ENCODE measurements at places on chromosomes 1 and 21. TPM values are rescaled to one million over a fixed set of nuclear protein-coding genes. Genes with fewer than 3 reads are reported as not detected.

DNA sequence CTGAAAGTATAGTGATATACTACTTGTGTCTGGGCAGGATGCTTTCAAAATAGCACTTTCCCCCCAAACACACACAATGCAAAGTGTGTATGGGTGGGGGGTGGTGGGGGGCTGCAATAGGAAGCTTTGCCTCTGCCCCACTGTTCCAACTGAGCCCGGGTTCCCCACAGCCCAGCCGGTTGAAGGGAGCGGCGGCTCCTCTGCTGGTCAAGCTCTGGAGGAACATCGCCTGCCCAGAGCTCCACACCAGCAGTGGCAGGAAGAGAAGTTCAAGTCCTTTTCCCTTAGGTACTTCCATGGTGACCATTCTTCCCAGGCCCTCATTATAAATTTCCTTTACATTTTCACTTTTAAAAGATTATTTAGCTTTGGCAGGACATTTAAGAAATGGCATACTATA, 74.9 kb downstream of the CAPZB start:
- H3K36me3 ChIP-seq, result peaks cover 45% of the 10 kb centered on the region
- no peak overlapping the region for H3K27ac ChIP-seq
- H3K27me3 ChIP-seq, result no peaks in the 10 kb centered on the region
- no peaks in the 10 kb centered on the region for H3K4me1 ChIP-seq

GRCh38 chr1:244757091-244757939, 78.1 kb upstream of the COX20 start:
- H3K27me3 ChIP-seq, result no peaks in the 10 kb centered on the region
- no peak overlapping the region for H3K4me3 ChIP-seq
- no peak overlapping the region for H3K27ac ChIP-seq

GRCh38 chr1:217253985-217254384, 376.9 kb downstream of the GPATCH2 start:
- no peak overlapping the region for H3K27ac ChIP-seq
- no peak overlapping the region for H3K4me3 ChIP-seq
- no peaks in the 10 kb centered on the region for H3K4me1 ChIP-seq
- DNase-seq, result no peak
- no peaks in the 10 kb centered on the region for H3K36me3 ChIP-seq

GRCh38 chr1:9440763-9441194, 98.5 kb upstream of the SLC25A33 start:
- H3K27me3 ChIP-seq, result no peaks in the 10 kb centered on the region
- no peaks in the 10 kb centered on the region for H3K36me3 ChIP-seq
- no peak for DNase-seq
- peaks cover 14% of the 10 kb centered on the region for H3K4me1 ChIP-seq

GRCh38 chr21:25967181-25967900, 203.2 kb downstream of the APP start:
- no peak overlapping the region for H3K4me3 ChIP-seq
- H3K36me3 ChIP-seq, result peaks cover 5% of the 10 kb centered on the region
- DNase-seq, result no peak
- no peaks in the 10 kb centered on the region for H3K27me3 ChIP-seq

GRCh38 chr1:3380469-3380868, 74.0 kb upstream of the ARHGEF16 start:
- H3K4me3 ChIP-seq, result no peak overlapping the region
- no peak overlapping the region for H3K27ac ChIP-seq
- no peaks in the 10 kb centered on the region for H3K27me3 ChIP-seq
- H3K36me3 ChIP-seq, result no peaks in the 10 kb centered on the region
- no peak for DNase-seq
- no peaks in the 10 kb centered on the region for H3K4me1 ChIP-seq

DNA sequence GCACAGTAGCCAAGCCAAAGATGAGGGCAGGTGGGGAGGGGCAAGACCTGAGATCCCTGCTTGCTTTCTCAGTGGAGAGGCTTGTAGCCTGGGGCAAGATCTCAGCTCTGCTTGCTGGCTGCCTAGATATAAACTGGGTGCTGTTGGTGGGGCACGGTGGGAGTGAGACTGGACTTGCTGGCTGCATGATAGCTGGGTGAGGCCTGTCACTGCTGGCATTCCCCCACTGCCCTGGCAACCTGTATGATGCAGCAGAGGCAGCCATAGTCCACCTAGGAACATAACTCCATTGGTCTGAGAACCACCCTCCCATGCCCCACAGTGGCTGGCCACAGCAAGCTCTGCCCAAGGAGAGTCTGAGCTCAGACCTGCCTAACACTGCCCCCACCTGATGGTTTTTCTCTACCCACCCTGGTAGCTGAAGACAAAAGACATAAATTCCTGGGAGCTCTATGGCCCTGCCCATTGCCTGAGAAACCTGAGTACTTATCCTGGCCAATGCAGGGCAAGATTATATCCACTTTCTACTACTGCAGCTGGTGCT, 261.9 kb upstream of the DEPDC1 start:
- H3K36me3 ChIP-seq, result no peaks in the 10 kb centered on the region
- no peaks in the 10 kb centered on the region for H3K27me3 ChIP-seq
- no peak for DNase-seq
- no peak overlapping the region for H3K4me3 ChIP-seq
- H3K4me1 ChIP-seq, result no peaks in the 10 kb centered on the region

SFN gene
- 137 TPM for polyA plus RNA-seq

RAB25 gene
- 216 TPM for polyA plus RNA-seq

DARS2 gene
- polyA plus RNA-seq, result 5.1 TPM

NHLH1 gene
- polyA plus RNA-seq, result 0.21 TPM
